ENCODE measurements at places on chromosomes 2 and 18.

DNA sequence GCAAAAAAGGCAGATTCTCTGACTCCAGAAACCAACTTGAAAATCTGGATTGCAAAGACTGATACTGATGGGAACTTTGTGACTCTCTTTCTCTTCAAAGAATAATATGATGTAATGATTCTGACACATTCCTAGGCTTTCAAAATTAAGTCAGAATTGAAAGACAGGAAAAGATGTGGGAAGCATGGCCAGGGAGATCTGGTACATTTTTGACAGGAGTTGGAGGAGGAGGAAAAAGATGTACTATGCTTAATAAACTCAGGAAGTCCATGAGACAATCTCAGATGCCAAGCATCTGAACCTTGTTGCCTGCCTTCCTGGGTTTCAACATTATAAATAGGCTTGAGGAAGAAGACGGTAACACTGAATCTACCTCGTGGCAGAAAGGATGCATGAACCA is 34.2 kb downstream of the KLF7 start:
- no peak for DNase-seq

- DNase-seq: no peak
Observed at GRCh38 chr2:10287761-10288160, 14.9 kb upstream of the HPCAL1 start.

- DNase-seq: no peak
Observed at GRCh38 chr2:39266139-39266805, 22.5 kb upstream of the CDKL4 start.

DNA sequence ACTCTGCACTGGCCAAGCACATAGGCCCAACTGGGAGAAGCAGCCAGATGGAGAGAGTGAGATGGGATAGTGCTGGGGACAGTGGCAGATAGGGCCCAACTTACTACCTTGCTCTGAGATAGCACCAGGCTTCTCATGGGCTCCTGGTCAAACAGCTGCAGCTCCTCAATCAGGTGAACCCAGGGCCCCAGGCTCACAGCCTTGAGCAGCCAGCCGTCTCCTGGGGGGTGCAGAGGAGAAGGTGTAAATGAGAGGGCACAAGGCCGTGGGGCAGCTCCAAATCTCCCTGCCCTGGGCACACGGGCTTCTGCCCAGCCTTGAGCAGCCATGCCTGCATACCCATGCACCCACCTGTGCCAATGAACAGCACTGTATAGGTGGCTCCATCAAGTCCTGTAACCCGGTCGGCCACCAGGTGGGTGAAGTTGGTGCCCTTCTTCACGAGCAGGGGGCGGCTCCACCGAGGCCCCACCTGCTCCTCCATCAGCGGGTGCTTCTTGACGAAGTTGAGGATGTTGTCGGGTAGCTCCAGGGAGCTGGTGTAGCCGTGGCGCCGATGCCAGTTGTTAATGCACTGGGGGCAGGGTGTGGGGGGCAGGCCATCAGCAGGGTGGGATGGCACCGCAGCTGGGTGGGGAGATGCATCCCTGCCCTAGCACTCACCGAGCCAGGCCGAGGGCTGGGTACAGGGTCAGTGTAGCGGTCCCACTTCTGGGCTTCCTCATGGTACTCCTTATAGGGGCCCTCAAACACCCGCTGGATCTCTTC is 5.9 kb upstream of the ANKRD39 start:
- no peak for DNase-seq

DNA sequence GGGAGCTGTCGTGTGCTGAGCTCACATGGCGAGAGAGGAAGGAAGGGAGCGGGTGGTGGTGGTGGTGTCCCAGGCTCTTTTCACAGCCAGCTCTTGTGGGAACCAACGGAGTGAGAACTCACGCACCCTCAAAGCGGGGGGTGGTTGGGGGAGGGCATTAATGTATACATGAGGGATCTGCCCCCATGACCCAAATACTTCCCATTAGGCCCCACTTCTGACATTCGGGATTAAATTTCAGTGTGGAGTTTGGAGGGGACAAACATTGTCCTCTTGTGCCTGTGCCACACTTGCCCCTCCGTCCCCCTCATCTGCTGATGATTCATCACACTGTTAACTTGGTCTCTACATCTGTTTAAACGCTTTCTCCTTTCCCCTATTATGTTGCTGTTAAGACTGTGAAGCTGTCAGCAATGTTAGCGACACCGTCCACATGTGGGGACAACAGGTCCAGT is 22.5 kb downstream of the INPP4A start:
- no peak for DNase-seq

GRCh38 chr18:77223653-77224052 is 26.0 kb upstream of the GALR1 start:
- no peak for DNase-seq

DNA sequence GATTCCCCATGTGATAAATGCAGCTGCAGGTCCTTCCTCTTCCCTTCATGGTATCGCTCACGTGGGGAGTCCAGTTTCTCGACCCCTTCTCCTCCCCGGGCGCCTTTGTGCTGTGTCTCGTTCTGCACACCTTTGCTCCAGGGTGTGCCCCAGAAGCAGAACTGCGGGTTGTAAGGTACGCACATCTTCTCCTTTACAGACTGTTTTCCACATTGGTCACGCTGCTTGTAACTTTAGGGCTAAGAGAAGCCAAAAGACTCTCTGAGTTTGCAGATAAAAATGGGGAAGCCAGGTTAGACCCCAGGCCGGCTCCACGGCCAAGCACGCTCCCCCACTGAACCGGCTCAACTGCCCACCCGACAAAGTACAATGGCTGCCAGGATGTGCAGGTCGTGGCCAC is 45.9 kb upstream of the TFCP2L1 start:
- no peak for DNase-seq

- DNase-seq: no peak
Observed at GRCh38 chr2:241010531-241011295, 12.3 kb downstream of the SNED1 start.

GRCh38 chr2:98385050-98385699 is 38.9 kb downstream of the CNGA3 start:
- DNase-seq: peak; percentile 47

GRCh38 chr2:9661261-9661660 is 30.5 kb upstream of the YWHAQ start:
- DNase-seq: no peak

DNA sequence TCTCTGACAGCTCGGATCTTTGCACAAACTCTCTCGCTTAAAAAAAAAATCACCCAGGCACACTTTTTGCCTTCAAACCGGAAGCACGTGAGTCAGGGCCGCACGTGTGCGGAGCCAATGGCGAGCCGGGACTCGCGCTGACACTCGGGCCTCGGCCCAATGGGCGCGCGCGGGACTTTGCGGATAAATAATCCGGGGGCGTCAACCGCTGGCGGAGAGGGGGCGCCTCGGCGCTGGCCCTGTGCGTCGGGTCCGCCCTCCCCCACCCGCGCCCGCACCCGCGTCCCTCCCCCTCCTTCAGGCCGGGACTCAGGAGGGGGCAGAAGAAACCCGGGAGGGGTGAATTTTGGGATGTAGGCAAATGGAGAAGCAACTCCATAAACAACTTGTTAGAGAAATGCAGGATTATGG is 319 bp upstream of the EN1 start:
- no peak for DNase-seq

GRCh38 chr2:240250150-240250984 is 109.9 kb upstream of the OTOS start:
- DNase-seq: no peak

DNA sequence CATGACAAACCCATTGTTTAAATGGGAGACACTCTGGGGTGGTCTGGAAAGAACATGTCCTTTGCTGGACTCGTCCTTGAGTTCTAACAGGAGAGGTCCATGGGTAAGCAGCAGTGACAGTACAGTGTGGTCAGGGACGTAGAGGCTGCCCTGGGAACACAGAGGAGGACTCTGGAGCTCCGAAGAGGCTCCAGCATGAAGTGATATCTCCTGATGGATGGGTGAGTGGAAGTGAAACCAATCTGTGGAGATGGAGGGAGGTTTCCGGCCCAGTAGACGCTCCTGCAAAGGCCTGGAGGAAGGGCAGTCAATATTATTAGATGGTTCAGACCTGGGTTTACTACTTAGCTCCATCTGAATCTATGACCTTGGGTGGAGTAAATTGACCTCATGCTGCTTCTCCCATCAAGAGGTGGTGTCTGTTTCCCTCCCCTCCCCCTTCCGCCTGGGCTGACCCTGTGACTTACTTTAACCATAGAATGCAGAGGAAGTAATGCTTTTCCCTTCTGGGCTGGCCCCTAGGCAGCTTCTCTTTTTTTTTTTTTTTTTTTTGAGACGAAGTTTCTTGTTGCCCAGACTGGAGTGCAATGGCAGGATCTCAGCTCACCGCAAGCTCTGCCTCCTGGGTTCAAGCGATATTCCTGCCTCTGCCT is 2.3 kb upstream of the TFCP2L1 start:
- no peak for DNase-seq
